Lung microvascular endothelial cell (primary cell): ENCODE measurements at places on chromosomes 7 and 10.

DNA sequence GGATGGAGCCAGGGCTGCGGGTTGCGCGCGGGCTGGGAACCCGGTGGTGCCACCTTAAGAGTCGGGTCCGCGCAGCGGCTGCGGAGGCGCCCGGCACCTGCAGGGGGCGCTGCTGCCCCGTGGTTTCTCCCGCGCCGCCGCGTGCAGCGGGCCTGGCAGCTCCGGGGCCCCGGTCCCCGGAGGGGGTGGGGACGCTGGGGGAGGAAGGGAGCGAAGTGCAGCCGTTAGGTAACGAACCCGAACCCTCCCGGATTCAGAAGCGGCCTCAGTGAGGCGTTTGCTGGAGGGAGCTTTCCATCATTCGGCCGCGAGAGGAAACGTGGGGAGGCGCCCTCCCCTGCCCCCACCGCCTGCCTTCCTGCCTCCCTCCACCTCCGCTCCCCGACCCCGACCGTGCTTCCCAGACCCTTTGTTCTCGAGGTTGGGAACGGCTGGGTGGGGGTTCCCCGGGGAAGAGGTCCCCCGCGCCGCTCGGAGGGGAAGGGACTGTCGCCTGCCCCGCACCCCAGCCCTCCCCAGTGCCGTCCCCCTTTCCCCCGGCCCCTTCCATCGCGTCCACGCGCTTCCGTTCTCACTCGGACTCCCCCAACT lies 29.6 kb downstream of the SKIDA1 start:
- peak; percentile 94 for DNase-seq

GRCh38 chr10:75229971-75230370 lies 5.8 kb downstream of the COMTD1 start:
- peak; percentile 49 for DNase-seq

- peak; percentile 35 for DNase-seq
Observed at GRCh38 chr10:77638321-77639101, 903 bp upstream of the KCNMA1 start.

DNA sequence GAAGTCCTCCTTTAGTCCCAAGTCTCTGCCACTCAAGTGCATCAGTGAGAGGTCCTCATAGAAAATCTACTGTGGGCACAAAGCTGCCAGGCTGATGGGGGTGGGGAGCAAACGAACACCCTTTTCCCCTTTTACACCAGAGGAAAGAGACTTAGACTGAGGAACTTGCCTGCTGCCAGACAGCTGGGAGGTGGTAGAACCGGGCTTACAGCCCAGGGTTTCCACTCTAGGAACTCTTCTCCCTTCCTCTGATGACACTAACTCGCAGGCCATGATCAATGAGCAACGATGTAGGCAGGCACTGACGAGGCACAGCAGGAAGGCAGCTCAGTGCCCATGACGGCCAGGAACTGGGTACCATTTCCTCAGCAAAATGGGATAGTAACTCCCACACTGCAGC lies 11.0 kb upstream of the SH2D4B start:
- DNase-seq = no peak

DNA sequence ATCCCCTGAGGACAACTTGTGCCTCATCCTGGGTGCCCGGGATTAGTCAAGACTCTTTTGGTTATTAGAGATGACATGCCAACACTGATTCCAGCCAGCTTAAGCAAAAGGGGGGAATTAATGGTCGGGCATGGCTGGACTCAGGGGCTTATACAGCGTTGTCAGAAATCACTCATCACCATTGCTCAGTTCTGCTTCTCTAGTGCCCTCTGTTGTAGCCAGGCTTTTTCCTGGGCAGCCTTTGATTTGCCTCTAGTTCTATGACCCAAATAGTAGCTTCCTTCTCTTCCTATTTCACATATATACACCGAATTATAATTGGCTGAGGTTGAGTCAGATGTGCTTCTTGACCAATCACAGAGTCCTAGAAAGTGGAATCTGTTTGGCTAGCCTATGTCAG lies 192.0 kb upstream of the HABP2 start:
- DNase-seq = no peak

DNA sequence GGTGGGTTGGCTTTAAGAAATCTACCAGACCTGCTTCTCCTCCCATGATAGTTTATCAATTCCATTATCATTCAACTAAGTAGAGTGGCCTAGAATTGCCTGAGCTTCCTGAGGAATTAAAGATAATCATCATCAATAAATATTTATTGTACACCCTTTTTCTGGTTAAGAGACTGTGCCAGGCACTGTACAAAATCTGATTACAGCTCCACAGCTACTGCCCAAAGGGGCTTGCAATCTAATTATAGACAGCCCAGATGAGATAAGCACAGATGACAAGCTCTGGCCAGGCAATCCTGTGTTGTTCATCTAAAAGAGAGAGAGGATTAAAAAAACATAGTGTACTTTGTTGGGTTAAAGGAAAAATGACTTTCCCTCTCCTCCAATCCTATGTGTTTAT lies 586.4 kb downstream of the GATA3 start:
- no peak for DNase-seq

DNA sequence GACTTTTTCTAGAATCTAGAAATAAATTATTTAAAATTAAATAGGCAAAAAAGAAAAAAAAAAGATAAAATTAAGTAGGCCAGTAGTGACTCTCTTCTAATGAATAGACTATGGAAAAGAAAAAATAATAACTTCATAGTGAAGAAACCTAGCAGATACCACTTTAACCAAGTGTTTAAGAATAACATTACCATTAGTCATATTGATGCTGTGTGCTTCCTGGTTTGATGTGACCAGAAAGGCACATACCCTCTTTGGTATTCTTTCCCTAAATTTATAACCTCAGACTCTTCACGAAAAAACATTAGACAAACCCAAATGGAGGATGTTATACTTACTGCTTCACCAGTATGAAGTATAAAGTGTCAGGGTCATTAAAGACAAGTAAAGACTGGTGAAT lies 42.6 kb downstream of the KIF20B start:
- DNase-seq = peak; percentile 4

DNA sequence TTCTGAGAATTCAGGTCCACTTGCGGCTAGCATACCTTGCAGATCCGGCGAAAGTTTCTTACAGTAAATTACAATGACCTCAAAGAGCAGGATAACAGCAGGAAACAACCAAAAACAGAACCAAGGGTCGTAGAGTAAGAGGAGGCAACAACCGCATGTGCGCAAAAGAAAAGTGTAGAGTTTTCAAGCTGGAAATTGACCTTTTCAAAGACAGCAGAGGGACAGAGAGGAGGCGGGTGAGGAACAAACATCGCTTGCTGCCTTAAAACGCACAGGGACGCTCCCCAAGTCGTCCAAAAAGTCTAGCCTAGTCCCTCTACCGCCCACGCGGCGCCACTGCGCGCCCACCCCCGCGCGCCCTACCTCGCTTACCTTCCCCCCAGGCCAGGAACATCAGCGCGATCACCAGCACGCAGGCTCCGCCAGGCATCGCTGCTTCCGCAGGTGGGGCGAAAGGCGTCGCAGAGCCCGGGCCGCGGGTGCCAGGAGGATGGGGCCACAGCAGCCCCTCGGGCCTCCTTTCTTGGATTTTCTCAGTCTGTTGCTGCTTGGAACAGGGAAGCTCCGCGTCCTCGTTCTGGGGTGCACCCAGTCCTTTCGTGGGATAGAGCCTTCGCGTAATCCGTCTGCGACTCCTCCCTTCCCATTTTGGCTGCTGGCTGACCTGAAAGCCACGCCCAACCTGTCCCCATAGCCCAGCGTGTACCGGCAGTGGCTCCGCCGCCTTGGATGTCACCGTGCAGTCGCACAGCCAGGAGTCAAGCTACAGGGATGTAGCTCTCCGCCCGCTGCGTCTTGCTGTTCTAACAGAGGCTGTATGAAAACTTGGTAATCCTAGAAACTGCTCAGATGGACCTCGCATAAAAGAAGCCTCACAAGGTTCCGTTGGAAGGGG lies at the start of gene VWDE:
Gene VWDE, minus strand, starts transcription at position 579 of the 895 bp plus-strand sequence. Its CDS starts 149 bp downstream, at position 430.
- DNase-seq = no peak

GRCh38 chr10:113158183-113158582 lies 208.1 kb downstream of the TCF7L2 start:
- DNase-seq = no peak

DNA sequence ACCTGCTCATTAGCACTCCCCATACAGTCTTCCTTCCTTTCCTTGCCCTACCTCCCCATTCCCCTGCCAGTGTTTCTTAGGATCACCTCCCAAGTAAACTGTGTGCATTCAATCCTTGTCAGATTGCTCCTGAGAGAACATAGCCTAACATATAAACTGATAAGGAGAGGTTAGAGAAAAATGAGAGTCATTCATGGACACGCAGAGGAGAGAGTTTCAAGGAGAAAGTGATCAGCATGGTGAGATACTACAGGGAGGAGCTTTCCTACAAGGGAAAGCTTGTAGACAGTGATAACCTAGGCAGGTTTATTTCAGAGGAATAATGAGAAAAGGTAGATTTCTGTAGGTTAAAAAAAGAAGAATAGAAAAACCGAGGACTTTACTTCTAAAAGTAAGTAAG lies 2.8 kb upstream of the ZC3HAV1L start:
- DNase-seq = no peak

DNA sequence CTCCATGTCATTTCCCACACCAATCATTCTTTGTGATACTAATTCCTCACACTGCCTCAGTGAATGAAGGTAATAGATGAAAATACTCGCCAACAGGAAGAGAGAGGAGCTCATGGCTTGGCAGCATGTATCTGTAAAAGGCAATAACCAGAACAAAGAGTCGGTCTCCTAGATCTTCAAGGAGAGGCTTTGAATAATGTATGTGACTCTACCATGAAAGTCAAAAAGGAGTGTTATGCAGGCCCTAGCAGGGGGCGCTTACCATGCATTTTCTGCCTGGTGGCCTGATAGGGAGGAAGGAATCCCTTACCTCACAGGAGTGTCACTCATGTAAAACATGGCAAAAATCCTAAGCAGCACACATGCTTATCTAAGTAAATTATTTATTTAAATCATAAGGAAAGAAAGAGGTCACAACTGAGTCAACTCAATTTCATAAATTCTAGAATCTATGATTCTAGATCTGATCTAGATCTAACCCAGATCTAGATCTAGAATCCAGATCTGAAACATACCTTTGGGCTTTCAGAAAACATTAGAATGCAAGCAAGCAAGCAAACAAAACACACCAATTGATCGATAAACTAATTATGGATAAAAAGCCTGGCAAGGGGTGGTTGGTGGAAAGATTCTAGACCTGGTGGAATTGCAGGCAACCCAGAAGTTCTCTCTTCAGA lies 226.3 kb upstream of the KLF6 start:
- no peak for DNase-seq

- no peak for DNase-seq
Observed at GRCh38 chr7:30647589-30648364, 34.5 kb downstream of the CRHR2 start.

DNA sequence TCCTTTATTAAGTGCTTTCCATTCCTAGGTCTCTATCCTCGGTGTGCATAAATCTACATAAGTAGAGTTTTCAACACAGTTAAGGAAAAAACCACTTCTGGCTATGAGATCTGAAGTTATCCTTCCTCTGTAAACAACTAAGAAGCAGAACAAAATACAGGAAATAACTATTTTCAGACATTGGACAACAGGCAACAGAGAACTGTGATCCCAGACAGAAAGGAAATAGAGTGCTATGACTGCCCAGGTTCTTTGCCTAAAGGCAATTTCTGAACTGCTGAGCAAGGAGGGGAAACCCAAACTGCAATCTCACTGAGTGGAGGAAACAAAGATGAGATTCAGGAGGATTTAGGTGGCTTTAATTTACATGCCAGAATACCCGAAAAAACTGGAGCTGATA lies 285.4 kb downstream of the SNX13 start:
- DNase-seq = peak; percentile 18

GRCh38 chr7:104328296-104328969 lies at the start of gene LHFPL3:
LHFPL3 (plus strand) TSS chr7:104328603.
- no peak for DNase-seq
